T-cell (primary cell): ENCODE measurements at places on chromosomes 2 and 18. TPM values are rescaled to one million over a fixed set of nuclear protein-coding genes. Genes with fewer than 3 reads are reported as not detected.

DNA sequence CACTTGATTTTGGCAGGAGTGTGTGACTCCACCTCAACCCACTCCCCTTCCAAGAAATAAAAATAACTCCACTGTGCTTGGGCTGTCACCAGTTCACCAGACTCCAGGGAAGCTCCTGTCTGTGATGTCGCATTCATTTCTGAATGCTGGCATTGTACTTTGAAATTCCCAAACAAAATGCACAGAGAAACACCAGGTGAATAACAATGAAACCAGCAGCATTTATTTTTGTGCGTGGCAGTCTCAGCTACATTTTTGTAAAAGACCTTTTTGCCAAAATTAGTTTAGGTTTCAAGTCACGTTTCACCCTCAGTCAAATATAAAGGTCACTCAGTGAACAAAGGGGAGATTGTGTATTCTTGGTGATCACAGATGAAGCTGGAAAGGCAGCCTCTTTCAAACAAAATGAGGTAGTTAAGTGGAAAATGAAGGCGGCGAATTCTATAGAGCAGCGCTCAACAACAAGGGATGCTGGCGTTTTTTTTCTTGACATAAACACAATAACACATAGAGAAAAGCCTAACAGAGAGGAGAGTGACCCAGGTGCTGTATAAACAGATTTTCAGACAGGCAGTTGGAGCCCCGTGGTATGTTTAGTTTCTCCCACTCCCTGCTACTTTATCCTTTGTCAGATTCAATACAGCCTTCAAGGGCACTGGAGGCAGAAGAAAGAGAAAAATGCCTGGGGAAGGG, 210.3 kb upstream of the GCFC2 start:
- no peak for DNase-seq
- H3K4me3 ChIP-seq = no peak overlapping the region
- no peak overlapping the region for H3K27ac ChIP-seq

DNA sequence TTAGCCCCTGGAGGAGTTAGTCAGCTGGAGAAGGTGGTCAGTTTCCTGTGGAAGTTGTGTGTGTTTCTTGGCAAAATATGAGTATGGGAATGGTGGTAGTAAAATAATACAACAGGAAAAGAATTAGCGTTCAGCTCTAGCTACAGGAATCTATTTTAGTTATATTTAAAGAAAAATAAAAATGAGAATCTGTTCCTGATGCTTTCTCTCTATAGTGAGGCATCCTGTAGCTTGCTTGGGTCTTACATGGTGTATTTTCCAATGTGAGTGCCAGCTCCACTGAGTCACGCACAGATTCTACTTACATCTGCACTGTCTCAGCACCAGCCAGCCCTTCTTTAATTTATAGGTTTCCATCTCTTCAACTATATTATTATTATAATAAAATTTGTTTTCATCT, 132.2 kb downstream of the BIRC6 start:
- no peaks in the 10 kb centered on the region for H3K4me1 ChIP-seq
- H3K27me3 ChIP-seq = no peaks in the 10 kb centered on the region
- peaks cover 53% of the 10 kb centered on the region for H3K36me3 ChIP-seq
- no peak for DNase-seq

DNA sequence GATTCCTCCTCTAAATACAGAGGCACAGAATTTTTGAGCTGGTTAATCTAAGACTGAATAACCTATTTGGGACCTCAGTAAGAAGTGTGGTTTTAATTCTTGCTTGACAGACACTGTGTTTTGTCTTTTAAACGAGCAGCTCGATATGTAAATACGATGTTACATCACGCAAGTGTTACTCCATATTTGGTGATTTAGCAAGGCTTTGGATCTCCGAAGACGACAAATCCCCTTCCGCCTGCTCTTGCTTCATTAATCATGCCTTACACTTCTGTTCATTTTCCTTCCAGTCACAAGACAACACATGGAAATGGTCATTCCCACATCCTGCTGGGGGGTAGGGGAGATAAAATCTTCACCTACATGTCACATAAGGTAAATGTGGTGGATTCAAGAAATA, 9.4 kb downstream of the BCL11A start:
- no peak overlapping the region for H3K27ac ChIP-seq
- peaks cover 17% of the 10 kb centered on the region for H3K27me3 ChIP-seq
- peaks cover 6% of the 10 kb centered on the region for H3K4me1 ChIP-seq
- no peak overlapping the region for H3K4me3 ChIP-seq
- no peaks in the 10 kb centered on the region for H3K36me3 ChIP-seq

DNA sequence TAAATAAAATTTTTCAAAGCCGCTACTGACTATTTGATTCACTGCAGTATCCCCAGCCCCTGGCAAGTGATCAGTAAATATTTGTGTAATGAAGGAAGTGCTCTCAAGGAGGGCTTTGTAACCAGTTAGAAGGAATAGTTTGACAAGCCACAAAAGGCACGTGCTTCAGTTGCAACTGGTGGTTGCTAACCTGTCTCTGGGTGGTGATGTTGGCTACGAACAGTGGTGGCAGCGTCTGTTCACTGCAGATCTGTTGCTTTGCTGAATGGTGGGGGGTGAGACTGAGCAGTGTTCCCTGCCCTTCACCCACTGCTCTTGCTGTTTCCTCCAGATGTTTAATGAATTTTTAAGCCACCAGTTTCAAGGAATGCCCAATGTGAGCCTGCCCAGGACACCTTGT, 73.9 kb upstream of the SIX2 start:
- no peaks in the 10 kb centered on the region for H3K4me1 ChIP-seq
- no peak overlapping the region for H3K4me3 ChIP-seq
- H3K27me3 ChIP-seq = no peaks in the 10 kb centered on the region
- H3K36me3 ChIP-seq = no peaks in the 10 kb centered on the region
- no peak overlapping the region for H3K27ac ChIP-seq

DNA sequence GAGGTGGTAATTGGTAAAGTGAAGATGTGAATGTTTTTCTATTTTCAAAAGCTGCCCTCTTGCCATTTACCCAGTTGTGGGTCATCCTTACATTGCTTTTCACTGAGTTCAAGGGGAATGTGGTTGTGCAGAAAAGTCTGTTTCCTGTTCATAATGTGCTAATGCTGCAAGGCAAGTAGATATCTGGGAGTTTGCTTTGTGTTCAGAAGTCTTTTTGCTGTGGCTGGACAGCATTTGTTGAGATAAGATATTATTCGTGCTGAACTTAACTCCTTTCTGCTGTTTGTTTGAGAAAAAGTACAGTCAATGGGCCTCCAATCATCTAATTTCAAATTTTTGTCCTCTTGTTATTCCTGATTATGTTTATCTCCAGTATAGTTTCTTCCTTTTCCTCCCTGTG, 263.2 kb downstream of the LTBP1 start:
- no peak overlapping the region for H3K4me3 ChIP-seq
- peaks cover 3% of the 10 kb centered on the region for H3K27me3 ChIP-seq
- H3K36me3 ChIP-seq = no peaks in the 10 kb centered on the region
- no peak for DNase-seq
- no peaks in the 10 kb centered on the region for H3K4me1 ChIP-seq

- H3K36me3 ChIP-seq = no peaks in the 10 kb centered on the region
- no peak overlapping the region for H3K4me3 ChIP-seq
- H3K4me1 ChIP-seq = peaks cover 35% of the 10 kb centered on the region
- DNase-seq = no peak
These were observed 9.7 kb downstream of the UXS1 start for GRCh38 chr2:106184394-106184793.

DNA sequence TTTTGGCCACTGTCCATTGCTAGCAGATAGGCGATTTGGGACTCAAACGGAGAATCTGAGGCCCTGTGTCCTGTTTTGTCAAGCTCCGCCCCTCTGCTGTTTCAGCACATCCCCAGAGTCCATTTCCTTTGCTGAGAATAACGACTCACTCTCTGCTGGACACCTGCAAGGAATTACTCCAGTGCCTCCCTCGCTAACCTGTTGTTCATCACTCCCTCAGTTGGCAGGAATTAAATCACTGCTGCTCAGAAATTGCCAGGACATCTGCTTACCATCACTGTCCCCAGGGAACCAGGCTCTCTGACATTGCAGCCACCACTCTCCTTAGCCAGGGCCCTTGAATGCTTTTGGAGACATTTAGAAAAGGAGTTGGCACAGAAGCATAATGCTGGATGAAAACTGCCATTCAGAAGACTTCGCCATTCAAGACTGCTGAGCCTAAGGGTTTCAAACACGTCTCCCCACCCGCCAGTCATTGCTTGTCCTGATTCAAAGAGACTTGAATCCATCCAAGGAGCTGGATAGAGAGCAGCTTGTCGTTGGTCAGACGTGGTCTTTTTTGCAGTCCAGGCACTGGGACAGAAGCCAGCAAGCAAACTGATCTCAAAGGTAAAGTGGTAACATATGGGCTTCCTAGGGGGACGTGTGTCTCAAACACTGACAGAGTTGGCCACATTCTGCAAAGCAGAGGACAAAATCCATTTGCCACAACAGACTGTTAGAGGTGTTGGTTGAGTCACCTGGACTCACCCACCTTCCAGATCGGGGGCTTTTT, 155.3 kb downstream of the UXS1 start:
- no peaks in the 10 kb centered on the region for H3K36me3 ChIP-seq
- no peak overlapping the region for H3K27ac ChIP-seq
- H3K27me3 ChIP-seq = no peaks in the 10 kb centered on the region
- DNase-seq = no peak
- no peaks in the 10 kb centered on the region for H3K4me1 ChIP-seq
- H3K4me3 ChIP-seq = no peak overlapping the region

DNA sequence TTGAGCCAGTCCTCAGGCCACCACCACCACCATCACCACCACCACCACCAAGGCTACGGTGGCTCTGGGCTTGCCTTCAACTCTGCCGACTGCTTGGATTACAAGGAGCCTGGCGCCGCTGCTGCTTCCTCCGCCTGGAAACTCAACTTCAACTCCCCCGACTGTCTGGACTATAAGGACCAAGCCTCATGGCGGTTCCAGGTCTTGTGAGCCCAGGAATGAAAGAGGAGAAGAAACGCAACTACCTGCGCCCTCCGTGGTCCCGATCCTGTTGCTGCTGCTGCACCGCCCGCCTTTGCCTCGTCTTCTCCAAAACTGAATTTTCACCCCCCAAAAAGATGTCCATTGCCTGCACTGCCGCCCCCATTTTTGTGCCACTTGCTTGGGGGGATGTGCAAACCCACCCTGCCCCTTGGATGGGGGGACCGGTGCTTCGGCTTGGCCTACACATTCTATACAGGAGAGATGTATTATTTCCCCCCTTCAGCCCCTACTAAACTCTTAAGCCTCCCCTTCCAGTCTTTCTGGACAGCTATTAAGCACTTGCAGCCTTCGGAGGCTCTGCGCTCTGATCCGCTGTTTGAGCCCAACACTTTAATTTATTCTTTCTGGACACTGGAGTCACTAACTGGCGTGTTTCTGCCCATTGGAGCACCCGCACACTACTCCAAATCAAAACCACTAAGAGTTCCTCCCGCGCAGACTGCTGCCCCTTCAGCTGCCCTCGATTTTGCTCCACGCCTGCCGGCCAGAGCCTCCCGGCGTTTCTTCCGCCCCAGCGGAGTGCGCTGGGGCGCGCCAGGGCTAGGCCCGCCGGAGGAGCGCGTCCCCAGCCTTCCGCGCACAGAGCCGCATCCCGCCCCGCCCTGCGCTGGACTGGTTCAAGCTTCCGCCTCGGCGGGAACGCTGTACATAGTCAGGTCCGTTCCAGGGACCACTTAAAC, 5.7 kb downstream of the OTX1 start:
- H3K27me3 ChIP-seq = peaks cover 33% of the 10 kb centered on the region
- H3K36me3 ChIP-seq = no peaks in the 10 kb centered on the region
- no peak overlapping the region for H3K4me3 ChIP-seq
- H3K27ac ChIP-seq = no peak overlapping the region
- peak; percentile 5 for DNase-seq
- H3K4me1 ChIP-seq = peaks cover 18% of the 10 kb centered on the region

DNA sequence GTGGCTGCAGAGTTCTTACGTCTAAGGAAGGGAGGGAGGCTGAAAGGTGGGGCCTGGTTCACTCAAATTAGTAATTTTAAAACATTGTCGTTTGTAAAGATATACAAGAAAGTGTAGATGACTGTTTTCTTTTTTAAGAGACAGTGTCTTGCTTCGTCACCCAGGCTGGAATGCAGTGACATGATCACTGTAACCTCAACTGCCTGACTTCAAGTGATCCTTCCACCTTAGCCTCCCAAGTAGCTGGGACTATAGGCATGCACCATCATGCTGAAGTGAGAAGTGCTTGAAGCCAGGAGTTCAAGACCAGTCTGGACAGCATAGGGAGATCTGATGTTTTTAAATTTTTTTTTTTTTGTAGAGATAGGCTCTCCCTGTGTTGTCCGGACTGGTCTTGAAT, 52.9 kb downstream of the HNRNPLL start:
- no peaks in the 10 kb centered on the region for H3K4me1 ChIP-seq
- H3K36me3 ChIP-seq = no peaks in the 10 kb centered on the region
- no peak overlapping the region for H3K27ac ChIP-seq
- H3K27me3 ChIP-seq = no peaks in the 10 kb centered on the region
- DNase-seq = no peak
- no peak overlapping the region for H3K4me3 ChIP-seq

DNA sequence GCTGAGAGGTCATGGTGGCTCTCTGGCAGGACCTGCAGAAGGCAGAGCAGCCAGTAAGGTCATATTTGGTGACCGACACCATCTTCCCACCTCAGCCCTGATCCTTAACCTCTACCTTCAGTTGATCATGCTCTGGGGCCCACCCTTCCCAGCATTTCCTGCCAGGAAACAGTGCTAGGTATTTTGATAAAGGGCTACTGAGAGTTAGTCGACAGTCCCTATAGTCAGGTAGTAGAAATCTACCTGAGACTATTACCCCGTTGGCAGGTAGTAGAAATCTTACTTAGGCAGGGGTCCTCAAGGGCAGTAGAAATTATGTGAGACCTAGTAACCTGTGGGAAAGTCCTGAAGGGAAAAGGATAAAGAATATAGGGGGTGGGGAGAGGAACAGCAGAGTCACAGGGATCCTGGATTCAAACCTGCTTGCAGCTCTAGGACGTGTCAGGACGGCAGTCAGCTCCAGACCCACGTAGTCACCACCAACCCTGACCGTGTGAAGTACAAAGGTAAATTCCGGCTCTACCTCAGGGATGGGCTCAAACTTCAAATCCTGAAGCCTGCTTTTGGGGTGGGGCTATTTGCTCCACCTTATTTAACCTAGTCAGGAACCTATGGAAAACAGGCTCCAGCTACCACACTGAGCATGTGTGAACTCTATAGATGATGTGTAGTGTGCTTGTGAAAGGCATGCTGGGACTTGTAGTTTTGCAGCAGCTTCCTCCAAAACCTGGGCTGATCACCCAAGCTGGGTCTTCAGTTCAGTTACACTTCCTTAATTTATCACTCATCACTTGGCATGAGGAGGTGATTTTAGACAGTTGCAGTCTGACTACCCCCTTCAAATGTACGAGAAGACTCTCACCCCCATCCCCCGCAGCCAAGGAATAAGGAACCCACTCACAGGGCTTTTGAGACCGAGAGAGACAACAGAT, at the start of gene DQX1:
Gene DQX1, minus strand, starts transcription at position 515 of the 932 bp plus-strand sequence. Its CDS starts 502 bp downstream, at position 13.
- H3K27ac ChIP-seq = no peak within 1 kb of the TSS
- H3K4me3 ChIP-seq = no peak within 1 kb of the TSS
- no peak for DNase-seq

GRCh38 chr18:24736662-24737330, 276.4 kb downstream of the HRH4 start:
- no peak overlapping the region for H3K4me3 ChIP-seq
- H3K36me3 ChIP-seq = no peaks in the 10 kb centered on the region
- no peaks in the 10 kb centered on the region for H3K4me1 ChIP-seq
- H3K27ac ChIP-seq = no peak overlapping the region
- peaks cover 10% of the 10 kb centered on the region for H3K27me3 ChIP-seq

Gene GAL3ST2
- total RNA-seq = 0.80 TPM

Gene TEX44
- total RNA-seq = not detected

Gene CLEC4F
- total RNA-seq = not detected

Gene FAM237A
- total RNA-seq = not detected

Gene ZRANB3
- total RNA-seq = 4.7 TPM

Gene TXNDC2
- total RNA-seq = not detected
